WTC11 (cell line): ENCODE measurements at places on chromosomes 4 and X. TPM values are rescaled to one million over a fixed set of nuclear protein-coding genes. Genes with fewer than 3 reads are reported as not detected.
A peak's percentile ranks its signal among the peaks of the same experiment; 100 is the strongest.

GRCh38 chr4:108607079-108607815, 13.1 kb upstream of the RPL34 start:
- H3K36me3 ChIP-seq, result peaks cover 6% of the 10 kb centered on the region; the same call in 1 of the 2 replicates
- H3K4me1 ChIP-seq, result peaks cover 20% of the 10 kb centered on the region
- H3K27ac ChIP-seq, result no peak overlapping the region
- H3K4me3 ChIP-seq, result no peak overlapping the region
- DNase-seq, result no peak
- H3K27me3 ChIP-seq, result peaks cover 5% of the 10 kb centered on the region; the same call in 1 of the 2 replicates

GRCh38 chrX:50403903-50404302, 66.7 kb downstream of the DGKK start:
- no peaks in the 10 kb centered on the region for H3K27me3 ChIP-seq
- H3K4me3 ChIP-seq, result no peak overlapping the region
- no peaks in the 10 kb centered on the region for H3K4me1 ChIP-seq
- DNase-seq, result no peak
- H3K36me3 ChIP-seq, result 0 out of 2 replicates have a peak, but pooled peaks cover 2% of the 10 kb centered on the region

GRCh38 chr4:11587797-11588196, 159.1 kb upstream of the HS3ST1 start:
- peaks cover 65% of the 10 kb centered on the region for H3K36me3 ChIP-seq
- H3K4me1 ChIP-seq, result peaks cover 3% of the 10 kb centered on the region
- DNase-seq, result no peak
- peaks cover 2% of the 10 kb centered on the region for H3K27me3 ChIP-seq

- no peaks in the 10 kb centered on the region for H3K27me3 ChIP-seq
- H3K27ac ChIP-seq, result no peak overlapping the region
- peak; percentile 24 for DNase-seq
- H3K36me3 ChIP-seq, result peaks cover 14% of the 10 kb centered on the region
- H3K4me3 ChIP-seq, result no peak overlapping the region
- H3K4me1 ChIP-seq, result no peaks in the 10 kb centered on the region
These were observed 24.8 kb upstream of the EOLA2 start for GRCh38 chrX:149962859-149963757.

Gene TCEAL1
- 4.6 to 4.9 TPM (median 4.7 TPM) in 3 replicates for total RNA-seq
